ENCODE measurements at places on chromosomes 5 and 9. TPM values are rescaled to one million over a fixed set of nuclear protein-coding genes. Genes with fewer than 3 reads are reported as not detected.
A peak's percentile ranks its signal among the peaks of the same experiment; 100 is the strongest.

The SYK gene
- total RNA-seq: 21.5 TPM

The TGFBI gene
- total RNA-seq: 115 TPM

The PCDHA10 gene
- 11.5 TPM for total RNA-seq

The TRAF2 gene
- total RNA-seq: 29.2 TPM

The PCBD2 gene
- 13.8 TPM for total RNA-seq

The LECT2 gene
- not detected for total RNA-seq

The FABP6 gene
- total RNA-seq: 0.83 TPM

The WDR38 gene
- total RNA-seq: not detected

DNA sequence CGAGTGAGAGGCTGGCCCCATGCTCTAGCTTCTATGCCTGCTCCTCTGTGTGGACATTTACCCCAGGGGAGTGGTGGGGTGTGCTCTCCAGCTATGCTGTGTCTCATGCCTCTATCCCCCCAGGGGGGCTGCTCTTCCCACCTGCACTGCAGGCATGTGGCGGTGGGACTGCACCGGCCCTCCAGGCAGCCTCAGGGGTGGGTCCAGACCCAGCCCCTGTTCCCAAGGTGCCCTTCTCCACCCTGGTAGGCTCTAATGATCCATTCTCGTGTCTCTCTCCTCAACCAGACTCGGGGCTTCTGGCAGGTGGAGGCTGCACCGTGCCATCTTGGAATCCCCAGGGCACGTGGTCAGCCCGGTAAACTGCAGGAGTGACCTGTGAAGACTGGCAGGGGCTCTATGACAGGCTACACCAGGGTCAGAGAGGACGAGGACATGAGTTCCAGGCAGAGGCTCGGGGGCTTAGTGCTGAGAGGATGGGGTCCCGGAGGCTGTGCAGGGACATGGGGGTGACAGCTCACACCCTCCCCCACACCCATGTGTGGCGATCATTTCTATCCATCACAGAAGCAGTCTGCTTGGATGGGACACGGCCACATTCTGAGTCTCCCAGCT is 22.7 kb upstream of the COL5A1 start:
- H3K36me3 ChIP-seq: no peaks in the 10 kb centered on the region
- H3K27me3 ChIP-seq: no peaks in the 10 kb centered on the region
- H3K27ac ChIP-seq: no peak overlapping the region
- no peaks in the 10 kb centered on the region for H3K4me1 ChIP-seq
- no peak for DNase-seq

- no peaks in the 10 kb centered on the region for H3K4me1 ChIP-seq
- H3K4me3 ChIP-seq: no peak overlapping the region
- no peaks in the 10 kb centered on the region for H3K36me3 ChIP-seq
- no peaks in the 10 kb centered on the region for H3K27me3 ChIP-seq
- DNase-seq: no peak
These were observed 651.0 kb downstream of the TAF11L14 start for GRCh38 chr5:18285257-18285656.

DNA sequence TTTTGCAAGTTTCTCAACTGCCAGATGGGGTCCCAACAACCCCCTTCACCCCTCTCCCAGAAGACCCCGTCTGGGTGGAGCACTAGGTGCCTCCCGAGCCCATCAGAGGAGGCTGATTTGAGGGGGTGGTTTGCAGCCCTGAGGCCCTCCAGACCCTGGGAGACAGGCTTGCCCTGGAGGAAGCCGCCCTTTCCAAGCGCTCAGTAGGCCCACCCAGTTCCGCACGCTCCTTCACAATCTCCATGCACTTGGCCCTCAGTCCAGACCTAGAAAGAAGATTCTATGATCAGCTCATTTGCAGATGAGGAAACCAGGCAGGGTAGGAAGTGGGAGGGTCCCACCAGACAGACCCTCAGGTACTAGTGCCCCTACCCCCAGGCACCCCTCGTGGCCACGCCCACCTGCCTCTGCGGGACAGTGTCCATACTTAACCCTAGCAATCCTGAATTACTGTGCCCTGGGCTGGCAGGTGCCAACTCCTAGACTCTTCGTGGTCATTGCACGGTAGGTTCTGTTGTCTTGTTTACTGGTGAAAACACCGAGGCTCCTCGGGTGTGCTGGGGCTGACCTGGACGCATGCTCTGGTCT is 22.3 kb downstream of the OR2V1 start:
- no peak overlapping the region for H3K4me3 ChIP-seq
- no peak for DNase-seq
- H3K27me3 ChIP-seq: peaks cover 60% of the 10 kb centered on the region
- H3K36me3 ChIP-seq: no peaks in the 10 kb centered on the region

- H3K4me3 ChIP-seq: no peak overlapping the region
- no peaks in the 10 kb centered on the region for H3K27me3 ChIP-seq
- H3K36me3 ChIP-seq: no peaks in the 10 kb centered on the region
- no peak for DNase-seq
- H3K4me1 ChIP-seq: no peaks in the 10 kb centered on the region
These were observed 52.6 kb downstream of the SAR1B start for GRCh38 chr5:134580001-134580460.

DNA sequence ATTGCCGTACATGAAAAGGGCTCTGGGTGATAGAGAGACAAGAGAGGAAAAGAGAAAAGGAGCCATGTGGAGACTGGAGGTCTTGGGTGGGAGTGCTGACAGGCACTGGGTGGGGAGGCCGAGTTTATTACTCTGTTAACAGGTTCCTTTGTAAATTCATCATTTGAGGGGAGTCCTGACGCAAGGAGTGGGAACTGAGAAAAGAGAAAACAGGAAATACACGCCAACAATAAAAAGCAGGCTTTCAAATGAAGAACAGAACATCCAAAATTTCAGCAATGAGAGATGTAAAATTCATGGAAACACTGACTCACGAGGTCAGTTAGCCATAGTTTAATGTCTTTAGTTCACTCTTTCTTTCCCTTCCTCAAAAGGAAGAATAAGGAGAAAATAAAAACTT is 342.8 kb downstream of the TMEM167A start:
- no peak for DNase-seq
- peaks cover 28% of the 10 kb centered on the region for H3K4me1 ChIP-seq
- H3K36me3 ChIP-seq: no peaks in the 10 kb centered on the region
- no peak overlapping the region for H3K4me3 ChIP-seq
- H3K27ac ChIP-seq: peak overlapping the region; percentile 54
- H3K27me3 ChIP-seq: no peaks in the 10 kb centered on the region

- DNase-seq: no peak
- peaks cover 4% of the 10 kb centered on the region for H3K4me1 ChIP-seq
- H3K27me3 ChIP-seq: no peaks in the 10 kb centered on the region
These were observed 14.1 kb downstream of the ROR2 start for GRCh38 chr9:91935805-91936514.

GRCh38 chr9:126321742-126322141 is 4.9 kb upstream of the MVB12B start:
- H3K4me3 ChIP-seq: no peak overlapping the region
- no peaks in the 10 kb centered on the region for H3K27me3 ChIP-seq
- H3K27ac ChIP-seq: no peak overlapping the region
- no peaks in the 10 kb centered on the region for H3K4me1 ChIP-seq
- H3K36me3 ChIP-seq: no peaks in the 10 kb centered on the region

DNA sequence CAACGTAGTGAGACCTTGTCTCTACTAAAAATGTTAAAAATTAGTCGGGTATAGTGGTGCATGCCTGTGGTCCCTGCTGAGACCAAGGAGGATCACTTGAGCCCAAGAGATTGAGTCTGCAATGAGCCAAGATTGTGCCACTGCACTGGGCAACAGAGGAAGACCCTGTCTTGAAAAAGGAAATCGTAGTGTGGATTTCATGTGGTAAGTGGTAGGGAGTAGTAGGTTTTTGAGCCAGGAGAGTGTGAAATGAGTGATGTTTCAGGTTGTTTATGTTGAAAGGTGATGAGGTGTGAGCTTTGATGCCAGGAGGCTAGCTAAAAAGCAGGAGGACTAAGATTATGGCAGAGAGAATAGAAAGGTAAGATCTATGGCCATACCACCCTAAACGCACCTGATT is 5.9 kb downstream of the MATR3 start:
- no peak overlapping the region for H3K27ac ChIP-seq
- H3K4me1 ChIP-seq: peaks cover 43% of the 10 kb centered on the region
- peaks cover 5% of the 10 kb centered on the region for H3K36me3 ChIP-seq

- peaks cover 61% of the 10 kb centered on the region for H3K36me3 ChIP-seq
- peaks cover 5% of the 10 kb centered on the region for H3K4me1 ChIP-seq
- no peaks in the 10 kb centered on the region for H3K27me3 ChIP-seq
- H3K4me3 ChIP-seq: no peak overlapping the region
These were observed 14.8 kb downstream of the SUB1 start for GRCh38 chr5:32600054-32600622.

DNA sequence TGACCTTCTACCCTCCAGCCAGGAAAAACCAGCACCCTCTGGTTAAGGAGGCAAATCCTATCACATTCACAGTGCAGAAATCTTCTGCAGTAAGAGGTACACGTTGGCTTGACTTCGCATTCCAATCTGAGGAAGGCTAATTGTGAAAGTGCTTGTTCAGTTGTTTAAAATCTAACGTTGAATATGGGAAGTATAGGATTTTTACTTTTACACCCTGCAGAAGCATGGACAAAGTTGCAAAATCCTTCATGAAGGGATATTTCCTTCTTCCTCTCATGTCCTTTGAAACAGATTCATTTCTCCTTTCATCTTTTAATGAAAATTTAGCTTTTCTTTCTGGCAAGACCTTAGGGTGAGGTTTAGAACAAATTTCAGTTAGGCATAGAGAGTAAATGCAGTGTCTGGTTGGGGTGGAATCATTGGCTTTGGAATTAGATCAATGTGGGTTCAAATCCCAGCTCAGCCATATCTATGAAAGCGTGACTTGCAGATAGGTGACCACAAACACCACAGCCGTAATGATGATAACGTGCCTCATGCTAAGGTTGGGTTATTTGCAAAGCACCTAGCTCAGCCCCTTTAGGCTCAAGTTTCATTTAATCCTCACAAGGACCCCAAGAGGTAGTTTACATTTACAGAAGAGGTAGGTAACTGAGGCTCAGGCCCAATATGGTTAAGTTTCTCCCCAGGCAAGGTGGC is 42.2 kb upstream of the C5orf58 start:
- no peak overlapping the region for H3K27ac ChIP-seq
- DNase-seq: no peak
- no peak overlapping the region for H3K4me3 ChIP-seq
- no peaks in the 10 kb centered on the region for H3K36me3 ChIP-seq
- no peaks in the 10 kb centered on the region for H3K4me1 ChIP-seq

- H3K4me1 ChIP-seq: no peaks in the 10 kb centered on the region
- H3K27ac ChIP-seq: no peak overlapping the region
- no peaks in the 10 kb centered on the region for H3K27me3 ChIP-seq
- H3K4me3 ChIP-seq: no peak overlapping the region
These were observed 96.7 kb downstream of the EDIL3 start for GRCh38 chr5:84287951-84288350.

DNA sequence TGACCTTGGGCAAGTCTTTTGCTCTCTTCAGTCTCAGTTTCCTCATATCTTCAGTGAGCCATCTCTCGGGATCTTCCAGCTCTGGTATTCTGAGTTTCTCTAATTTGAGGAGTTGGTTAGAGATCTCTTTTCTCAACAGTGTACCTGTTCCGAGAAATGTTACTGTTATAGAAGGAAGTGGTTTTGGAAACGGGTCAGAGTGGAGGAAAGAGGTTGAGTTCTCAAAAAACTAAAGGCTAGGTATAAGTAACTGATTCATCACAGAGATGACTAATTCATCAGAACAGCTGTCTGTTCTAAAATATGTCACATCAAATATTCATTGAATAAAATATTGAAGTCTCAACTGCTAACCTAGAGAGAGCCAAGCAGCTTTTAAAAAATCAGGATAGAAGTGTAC is 106.6 kb downstream of the PALM2AKAP2 start:
- H3K27ac ChIP-seq: no peak overlapping the region
- no peak overlapping the region for H3K4me3 ChIP-seq
- H3K4me1 ChIP-seq: no peaks in the 10 kb centered on the region
- no peaks in the 10 kb centered on the region for H3K36me3 ChIP-seq
- H3K27me3 ChIP-seq: no peaks in the 10 kb centered on the region
- no peak for DNase-seq

DNA sequence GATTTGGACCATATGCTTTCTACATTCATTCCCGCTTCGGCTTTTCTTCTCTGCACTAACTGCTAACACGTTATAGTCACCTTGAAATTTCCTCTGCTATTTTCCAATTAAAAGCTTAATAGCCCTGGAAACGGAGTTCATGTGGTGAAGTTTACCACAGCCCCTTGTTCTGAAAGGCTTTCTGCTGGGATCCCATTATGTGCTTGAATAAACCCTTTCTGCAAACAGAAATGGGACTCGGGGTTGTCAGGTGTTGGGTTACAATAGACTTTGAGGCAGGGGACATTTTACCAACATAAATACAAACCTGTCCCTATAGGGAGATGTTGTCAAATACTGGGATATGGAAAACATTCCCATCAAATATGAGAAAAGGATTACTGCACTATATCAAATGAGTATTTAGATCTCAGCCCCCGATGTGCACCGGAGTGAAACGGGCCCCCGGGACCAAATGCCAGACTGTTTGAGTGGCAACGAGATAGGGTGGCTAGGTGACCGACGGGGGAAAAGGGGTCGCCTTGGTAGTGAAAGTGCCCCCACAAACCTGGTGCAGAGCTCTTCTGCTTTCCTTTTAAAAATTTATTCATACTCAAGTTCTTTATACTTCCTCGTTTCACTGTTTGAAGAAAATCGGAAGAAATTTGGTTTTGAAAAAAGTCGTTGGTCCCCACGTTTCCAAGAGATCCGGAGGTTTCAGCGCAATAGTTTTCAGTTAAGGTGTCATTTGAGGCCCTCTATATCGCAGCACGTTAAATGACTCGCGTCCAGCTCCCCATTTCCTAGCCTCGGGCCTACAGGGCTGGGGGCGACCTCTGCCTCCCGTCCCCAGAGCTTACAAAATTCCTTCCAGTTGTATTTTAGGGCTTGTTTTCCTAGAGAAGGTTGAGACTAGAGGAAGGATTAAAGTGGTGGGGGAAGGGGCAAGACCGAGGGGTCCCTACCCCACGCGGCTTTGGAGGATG is 2.1 kb upstream of the DMRT3 start:
- peaks cover 99% of the 10 kb centered on the region for H3K27me3 ChIP-seq
- H3K4me1 ChIP-seq: no peaks in the 10 kb centered on the region
- no peaks in the 10 kb centered on the region for H3K36me3 ChIP-seq
- no peak overlapping the region for H3K4me3 ChIP-seq

GRCh38 chr9:3498691-3499090 is 27.1 kb downstream of the RFX3 start:
- no peaks in the 10 kb centered on the region for H3K36me3 ChIP-seq
- peaks cover 10% of the 10 kb centered on the region for H3K4me1 ChIP-seq
- H3K27me3 ChIP-seq: no peaks in the 10 kb centered on the region
- DNase-seq: peak; percentile 26
- no peak overlapping the region for H3K4me3 ChIP-seq

- DNase-seq: no peak
These were observed 43.1 kb downstream of the POLR1E start for GRCh38 chr9:37528652-37529471.

- no peak for DNase-seq
- H3K4me3 ChIP-seq: no peak overlapping the region
- no peaks in the 10 kb centered on the region for H3K4me1 ChIP-seq
- no peak overlapping the region for H3K27ac ChIP-seq
These were observed 64.2 kb upstream of the PRSS3 start for GRCh38 chr9:33731142-33731541.

DNA sequence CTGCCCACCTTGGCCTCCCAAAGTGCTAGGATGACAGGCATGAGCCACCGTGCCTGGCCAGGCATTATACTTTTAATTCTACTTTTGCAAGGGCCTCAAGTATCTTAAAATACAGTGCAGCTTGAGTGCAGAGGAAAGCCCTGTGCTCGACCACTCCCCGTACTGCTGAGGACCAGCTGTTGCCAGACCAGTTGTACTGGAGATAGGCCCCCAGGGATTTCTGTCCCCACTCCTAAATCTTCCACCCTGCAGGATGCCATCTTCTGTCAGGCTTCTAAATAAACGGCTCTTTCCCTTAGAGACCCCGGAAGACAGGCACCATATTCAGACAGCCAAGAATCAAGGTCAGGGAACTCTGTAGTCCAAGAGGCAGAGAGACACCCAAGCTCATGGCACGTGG is 16.6 kb upstream of the PSMD5 start:
- no peak for DNase-seq
- H3K4me3 ChIP-seq: no peak overlapping the region
- H3K27me3 ChIP-seq: no peaks in the 10 kb centered on the region
- H3K36me3 ChIP-seq: peaks cover 27% of the 10 kb centered on the region
- H3K27ac ChIP-seq: no peak overlapping the region
- no peaks in the 10 kb centered on the region for H3K4me1 ChIP-seq
